T-helper 2 cell (primary cell): ENCODE measurements at places on chromosomes 5 and 9.

- DNase-seq = no peak
Observed at GRCh38 chr5:57818397-57818796, 335.8 kb upstream of the ACTBL2 start.

DNA sequence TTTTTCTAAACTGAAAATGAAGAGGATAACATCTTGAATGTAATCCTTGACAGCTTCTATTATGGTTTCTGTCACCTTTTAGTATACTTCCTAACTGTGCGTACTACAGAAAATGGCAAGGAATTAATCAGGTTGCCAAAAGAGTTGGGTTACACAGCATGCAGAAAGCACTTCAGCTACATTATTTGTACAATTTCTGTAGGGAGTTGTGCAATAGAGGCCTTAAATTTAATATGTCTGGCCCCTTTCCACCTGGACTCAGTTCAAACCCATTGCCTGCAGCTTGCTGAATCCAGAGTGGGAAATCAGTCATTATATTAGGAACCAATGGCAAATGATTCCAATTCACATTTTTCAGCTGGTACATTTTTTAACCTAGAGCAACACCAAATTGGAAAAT, 549.7 kb downstream of the CSNK1G3 start:
- DNase-seq = no peak

- no peak for DNase-seq
Observed at GRCh38 chr9:4317681-4318080, 17.8 kb upstream of the GLIS3 start.

GRCh38 chr5:95726811-95727763, 4.0 kb upstream of the RHOBTB3 start:
- no peak for DNase-seq

DNA sequence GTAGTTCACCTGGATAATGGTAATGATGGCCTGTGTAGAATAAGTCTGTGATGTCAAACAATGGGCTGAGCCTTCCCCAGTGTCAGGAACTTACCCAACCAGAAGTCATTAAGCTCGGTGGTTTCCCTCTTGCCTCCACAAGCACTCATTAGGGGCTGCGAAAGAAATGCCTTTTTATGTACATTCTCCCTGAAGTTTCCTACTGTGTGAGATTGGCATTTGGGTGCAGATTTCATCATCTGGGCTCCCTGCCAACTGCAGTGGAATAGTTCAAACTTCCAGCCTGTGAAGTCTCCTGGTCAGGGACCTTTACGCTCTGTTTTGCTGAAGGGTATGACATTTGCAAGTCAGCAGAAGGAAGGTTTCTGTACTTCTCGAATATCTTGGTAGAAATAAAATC, 41.6 kb upstream of the TMEM215 start:
- no peak for DNase-seq

DNA sequence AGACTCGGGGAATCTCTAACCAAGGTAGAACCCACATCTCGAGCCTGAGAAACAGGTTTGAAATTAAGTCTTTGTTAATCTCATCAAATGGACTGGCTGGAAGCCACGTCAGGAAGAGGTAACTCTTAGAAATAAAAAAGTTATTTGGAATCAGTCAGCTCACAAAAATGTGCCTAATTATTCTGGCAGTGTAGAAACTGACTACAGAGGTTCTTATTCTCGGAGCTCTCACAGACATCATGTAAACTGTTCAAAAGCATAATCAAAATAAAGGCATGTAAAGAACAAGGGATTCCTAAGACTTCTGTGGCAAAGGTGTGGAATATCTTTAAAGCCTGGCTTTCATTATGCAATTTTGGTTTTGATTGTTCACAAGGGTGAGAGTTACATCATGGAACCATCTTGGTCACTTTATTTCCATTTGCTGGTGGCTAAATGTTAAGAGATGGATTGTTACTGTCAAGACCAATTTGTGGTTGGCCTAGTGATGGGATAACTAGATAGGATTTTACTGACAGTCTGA, 85.1 kb downstream of the OTULIN start:
- no peak for DNase-seq

- DNase-seq = no peak
Observed at GRCh38 chr5:36706662-36707061, 100.3 kb downstream of the SLC1A3 start.

DNA sequence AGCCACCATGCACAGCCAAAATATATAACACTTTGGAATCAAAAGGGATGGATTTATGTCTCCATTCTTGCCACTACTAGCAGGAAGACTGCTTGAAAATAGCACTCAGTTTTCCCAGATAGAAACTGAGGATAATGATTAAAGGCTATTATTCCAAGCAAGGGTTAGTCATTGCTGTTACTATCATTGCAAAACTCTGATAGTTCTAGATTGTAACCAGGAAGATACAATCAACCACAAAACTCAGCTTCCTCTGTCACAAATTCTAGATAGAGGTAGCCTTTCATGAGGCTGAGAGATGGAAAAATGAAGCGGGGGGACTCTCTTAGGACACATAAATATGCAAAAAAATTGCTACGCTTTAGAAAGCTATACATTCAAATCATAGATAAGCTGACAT, 3.1 kb downstream of the ANXA1 start:
- DNase-seq = no peak

DNA sequence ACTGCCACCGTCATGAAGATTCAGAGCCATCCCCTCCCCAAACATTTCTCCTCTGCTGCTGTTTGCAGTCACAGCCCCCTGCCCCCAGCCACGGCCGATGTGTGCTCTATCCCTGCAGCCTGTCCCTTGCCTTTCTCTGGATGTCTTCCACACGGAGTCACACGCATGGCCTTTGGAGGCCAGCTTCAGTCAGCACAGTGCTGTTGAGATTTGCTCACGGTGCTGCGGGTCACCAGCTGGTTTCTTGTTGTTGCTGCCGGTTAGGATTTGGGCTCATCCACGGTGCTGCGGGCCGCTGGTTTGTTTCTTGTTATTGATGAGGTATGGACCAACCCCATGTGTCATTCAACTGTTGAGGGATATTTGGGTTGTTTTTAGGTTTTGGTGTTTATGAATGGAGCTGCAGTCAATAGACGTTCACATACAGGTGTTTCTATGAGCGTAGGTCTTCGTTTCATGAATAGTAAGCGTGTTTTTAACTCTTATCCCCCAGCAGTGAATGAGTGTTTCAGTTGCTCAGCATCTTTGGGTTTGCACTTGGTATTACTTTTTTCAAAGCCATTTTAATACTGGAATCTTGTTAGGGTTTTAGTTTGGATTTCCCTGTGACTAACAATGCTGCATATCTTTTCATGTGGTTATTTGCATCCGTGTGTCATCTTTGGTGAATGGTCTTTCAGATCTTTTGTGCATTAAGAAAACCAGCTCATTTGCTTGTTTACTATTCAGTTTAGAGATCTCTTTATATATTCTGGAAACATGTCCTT, 57.6 kb downstream of the AHRR start:
- DNase-seq = peak; percentile 64

DNA sequence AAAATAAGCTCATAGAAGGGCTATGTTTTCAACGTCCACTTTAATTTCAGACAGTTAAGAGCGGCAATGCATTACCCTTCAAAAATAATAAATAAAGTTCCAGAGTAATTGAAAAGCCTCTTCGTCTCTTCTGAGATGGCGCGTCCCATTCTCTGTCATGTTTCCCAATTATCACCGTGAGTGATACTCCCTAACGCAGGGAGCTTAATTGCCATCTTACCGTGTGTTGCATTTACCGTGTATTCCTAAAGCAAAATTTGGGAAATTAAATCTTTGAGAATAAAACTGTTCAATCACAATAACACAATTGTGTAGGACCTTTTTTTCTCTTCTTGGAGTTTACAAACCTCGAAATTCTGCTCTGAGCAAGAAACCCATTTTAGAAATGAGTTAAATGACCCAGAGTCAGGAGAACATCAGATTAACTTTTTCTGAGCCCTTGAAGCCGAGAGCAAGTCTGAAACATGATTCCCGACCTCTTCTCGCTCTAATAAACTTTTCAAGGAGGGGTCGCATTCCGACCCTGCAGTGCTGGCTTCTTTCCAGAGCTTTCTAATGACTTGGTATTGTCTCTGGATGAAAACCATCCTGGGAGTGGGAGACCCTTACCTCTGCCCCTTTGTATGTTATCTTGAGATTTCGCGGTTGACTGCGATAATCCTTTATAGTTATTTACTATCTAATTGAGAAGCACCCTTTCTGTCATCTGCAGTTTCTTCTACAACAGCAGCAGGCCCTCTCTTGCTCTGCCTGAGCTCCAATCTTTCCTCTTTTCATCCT, 251.5 kb downstream of the FSTL4 start:
- DNase-seq = no peak

DNA sequence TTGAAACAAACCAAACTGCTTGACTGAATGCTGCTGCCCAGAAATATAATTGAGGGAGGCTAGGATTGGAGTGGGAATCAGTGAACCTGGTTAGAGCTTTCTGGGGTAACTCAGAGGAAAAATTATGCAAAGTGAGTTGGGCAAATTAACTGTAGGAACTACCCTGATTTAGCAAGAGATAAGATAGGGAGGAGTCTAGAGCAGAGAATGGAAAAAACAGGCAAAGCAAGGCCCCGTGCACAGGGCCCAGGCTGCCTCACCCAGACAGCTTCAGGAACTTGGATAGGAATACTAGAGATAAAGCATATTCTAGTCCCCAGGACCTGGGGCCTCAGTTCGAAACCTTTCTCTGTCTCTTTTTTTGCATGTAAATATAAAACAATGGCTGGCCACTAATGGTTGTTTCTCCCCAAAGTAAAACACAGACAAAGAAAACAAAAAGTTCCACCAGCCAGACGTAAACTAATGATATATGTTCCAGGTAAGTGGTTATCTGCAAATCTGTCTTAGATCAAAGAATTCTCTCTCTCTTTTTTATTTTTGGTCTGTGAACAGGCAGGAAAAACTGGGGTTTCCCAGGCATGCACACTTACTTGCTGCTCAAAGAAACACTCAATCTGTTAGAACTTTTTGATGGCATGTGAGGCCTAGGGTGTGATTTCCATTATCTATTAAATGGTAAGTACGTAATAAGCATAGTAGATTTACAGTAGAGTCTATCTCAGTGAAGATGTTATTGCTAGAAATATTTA, 168.1 kb upstream of the MAP3K1 start:
- no peak for DNase-seq

- no peak for DNase-seq
Observed at GRCh38 chr9:19176856-19177255, 49.6 kb upstream of the PLIN2 start.

DNA sequence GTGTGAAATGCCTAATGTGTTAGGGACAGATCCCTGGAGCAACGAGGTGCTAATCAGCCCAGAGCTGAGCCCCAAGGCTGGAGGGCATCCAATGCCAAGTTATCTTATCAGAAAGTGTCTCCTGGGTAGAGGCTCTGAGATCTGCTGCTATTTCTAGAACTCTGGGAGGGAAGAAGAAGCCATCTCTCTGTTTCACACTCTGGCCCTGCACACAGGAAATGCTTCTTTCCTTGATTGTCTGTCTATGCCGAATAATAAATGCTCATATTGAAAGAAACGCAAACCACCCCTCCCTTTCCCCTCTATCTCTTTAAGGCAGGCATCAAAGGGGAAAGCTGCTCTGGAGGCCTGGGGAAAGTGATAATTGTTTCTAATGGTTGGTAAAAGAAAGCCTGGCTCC, 166.7 kb downstream of the PAPPA start:
- DNase-seq = no peak
